Daoy (cell line): ENCODE measurements at places on chromosomes 16 and 17. TPM values are rescaled to one million over a fixed set of nuclear protein-coding genes. Genes with fewer than 3 reads are reported as not detected.

Gene ZG16
- not detected in 2 replicates for total RNA-seq

Gene GABARAPL2
- 15.5 and 26.6 TPM in 2 replicates for total RNA-seq

Gene SLC52A1
- not detected in 2 replicates for total RNA-seq

Gene SMARCD2
- total RNA-seq = 69.4 and 73.5 TPM in 2 replicates

Gene IRX5
- total RNA-seq = 3.6 and 7.6 TPM in 2 replicates

Gene KARS1
- 198 and 234 TPM in 2 replicates for total RNA-seq

Gene PARD6A
- 0.71 and 1.0 TPM in 2 replicates for total RNA-seq

GRCh38 chr16:48318630-48319029 is 66.6 kb downstream of the SIAH1 start:
- DNase-seq = peak; percentile 13

DNA sequence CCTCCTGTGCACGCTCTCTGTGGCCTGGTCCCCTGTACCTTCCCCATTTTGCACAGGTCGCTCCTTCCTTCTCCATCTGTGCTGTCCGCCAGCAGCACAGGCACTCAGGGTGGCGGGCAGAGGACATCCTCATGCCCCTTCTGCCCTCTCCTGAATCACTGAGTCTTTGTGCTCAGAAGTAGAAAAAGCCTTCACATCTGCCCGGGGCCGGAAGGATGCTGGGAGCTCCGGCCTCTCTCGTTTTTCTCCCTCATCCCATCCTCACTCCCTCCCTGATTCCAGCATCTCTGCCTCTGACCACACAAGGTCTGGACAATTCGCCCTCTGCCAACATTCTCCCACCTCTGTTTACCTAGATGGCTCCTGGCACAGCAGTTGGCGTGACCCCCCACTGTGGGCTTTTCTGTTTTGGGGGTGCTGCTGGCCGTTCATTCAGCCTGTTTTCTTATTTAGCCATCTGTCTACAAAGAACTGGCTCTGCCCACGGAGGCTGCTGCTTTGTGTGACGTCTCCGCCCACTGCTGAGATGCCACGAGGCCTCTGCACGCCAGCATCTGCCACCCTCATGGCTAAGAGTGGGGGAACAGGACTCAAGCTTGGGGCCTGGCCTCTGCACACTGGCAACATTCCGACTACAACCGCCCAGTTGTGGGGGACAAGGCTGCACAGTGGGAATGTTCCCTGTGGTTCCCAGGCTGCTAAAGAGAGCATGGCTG is 36.7 kb downstream of the SEC14L5 start:
- DNase-seq = no peak

DNA sequence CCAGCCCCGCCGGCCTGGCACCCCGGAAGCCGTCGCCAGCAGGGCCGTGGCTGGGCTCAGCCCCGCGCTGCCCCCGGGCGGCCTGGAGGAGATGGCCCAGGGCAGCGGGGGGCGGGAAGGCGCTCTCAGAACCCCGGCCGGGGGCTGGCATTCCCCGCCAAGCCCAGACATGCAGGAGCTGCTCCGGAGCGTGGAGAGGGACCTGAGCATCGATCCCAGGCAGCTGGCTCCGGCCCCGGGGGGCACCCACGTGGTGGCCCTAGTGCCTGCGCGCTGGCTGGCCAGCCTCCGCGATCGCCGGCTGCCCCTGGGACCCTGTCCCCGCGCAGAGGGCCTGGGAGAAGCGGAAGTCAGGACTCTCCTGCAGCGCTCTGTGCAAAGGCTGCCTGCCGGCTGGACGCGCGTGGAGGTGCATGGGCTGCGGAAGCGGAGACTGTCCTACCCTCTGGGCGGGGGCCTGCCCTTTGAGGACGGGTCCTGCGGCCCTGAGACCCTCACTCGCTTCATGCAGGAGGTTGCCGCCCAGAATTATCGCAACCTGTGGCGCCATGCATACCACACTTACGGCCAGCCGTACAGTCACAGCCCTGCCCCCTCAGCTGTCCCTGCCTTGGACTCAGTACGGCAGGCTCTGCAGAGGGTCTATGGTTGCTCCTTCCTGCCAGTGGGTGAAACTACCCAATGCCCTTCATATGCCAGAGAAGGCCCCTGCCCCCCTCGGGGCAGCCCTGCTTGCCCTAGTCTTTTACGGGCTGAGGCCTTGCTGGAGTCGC is 551 bp downstream of the WDR81 start:
- DNase-seq = no peak

- DNase-seq = no peak
Measured at GRCh38 chr16:57994361-57994760, 6.1 kb downstream of the ZNF319 start.

- DNase-seq = no peak
Measured at GRCh38 chr16:87995644-87996043, 44.4 kb downstream of the BANP start.

- DNase-seq = no peak
Measured at GRCh38 chr16:31143011-31143693, 6.7 kb downstream of the PRSS36 start.

DNA sequence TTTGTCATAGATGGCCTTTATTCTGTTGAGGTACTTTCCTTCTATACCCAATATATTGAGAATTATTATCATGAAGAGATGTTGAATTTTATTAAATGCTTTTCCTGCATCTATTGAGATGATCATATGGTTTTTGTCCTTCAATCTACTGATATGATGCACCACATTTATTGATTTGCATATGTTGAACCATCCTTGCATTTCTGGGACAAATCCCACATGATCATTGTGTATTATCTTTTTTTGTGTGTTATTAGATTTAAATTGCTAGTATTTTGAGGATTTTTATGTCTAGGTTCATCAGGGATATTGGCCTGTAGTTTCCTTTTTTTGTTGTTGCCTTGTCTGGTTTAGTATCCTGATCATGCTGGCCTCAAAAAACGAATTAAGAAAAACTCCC is 124.5 kb upstream of the CES5A start:
- no peak for DNase-seq

DNA sequence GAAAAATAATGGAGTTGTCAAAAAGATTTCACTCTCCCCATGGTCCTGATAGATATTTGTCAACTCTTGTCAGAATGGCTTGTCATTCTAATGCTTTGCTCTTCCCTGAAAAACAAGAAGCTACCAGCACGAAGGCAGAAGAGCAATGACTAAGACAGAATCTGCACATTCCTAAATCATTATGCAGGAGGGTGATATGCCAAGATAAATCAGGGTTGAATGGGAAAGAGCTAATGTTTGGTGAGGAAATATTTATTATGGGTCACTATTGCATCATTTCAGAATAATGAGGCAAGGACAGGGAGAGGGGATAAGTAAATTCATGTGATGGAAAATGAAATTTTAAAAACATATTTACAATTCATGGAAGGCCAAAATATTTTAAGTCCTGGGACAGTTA is 297.5 kb upstream of the XYLT1 start:
- no peak for DNase-seq

DNA sequence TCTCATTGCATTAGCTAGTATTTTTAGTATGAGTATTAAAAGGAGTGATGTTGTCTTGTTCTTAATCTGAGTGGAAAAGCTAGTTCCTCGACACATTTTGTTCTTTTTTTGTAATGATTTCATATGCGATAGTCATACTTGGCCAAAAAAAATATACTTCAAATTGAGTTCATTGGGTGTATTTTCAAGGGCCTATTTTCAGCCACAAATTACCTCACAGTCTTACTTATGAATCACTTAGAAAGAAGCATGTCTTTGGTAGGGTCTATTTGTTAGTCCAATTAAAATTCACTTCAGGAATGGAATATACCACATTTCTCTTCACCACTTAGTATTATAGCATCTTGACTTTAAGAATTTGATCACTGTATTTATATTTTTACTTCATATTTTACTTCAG is 337.2 kb downstream of the CDH11 start:
- DNase-seq = no peak

GRCh38 chr16:81446907-81447268 is 2.3 kb downstream of the CMIP start:
- DNase-seq = no peak
